ENCODE measurements at places on chromosomes 1 and 21. TPM values are rescaled to one million over a fixed set of nuclear protein-coding genes. Genes with fewer than 3 reads are reported as not detected.

FMO2 gene
- 3.0 TPM for total RNA-seq

CACNA1E gene
- not detected for total RNA-seq

KCNE2 gene
- not detected for total RNA-seq

LCE1C gene
- total RNA-seq: not detected

TMCC2 gene
- total RNA-seq: 2.7 TPM

E2F2 gene
- under 0.01 TPM for total RNA-seq

CAPN8 gene
- total RNA-seq: not detected

KRTAP20-2 gene
- total RNA-seq: not detected

C1orf210 gene
- total RNA-seq: not detected

CCDC27 gene
- total RNA-seq: not detected

AZIN2 gene
- total RNA-seq: 9.4 TPM

CBR3 gene
- 7.4 TPM for total RNA-seq

INSRR gene
- total RNA-seq: not detected

OR2L2 gene
- total RNA-seq: not detected

PODN gene
- total RNA-seq: 92.3 TPM

AIM2 gene
- total RNA-seq: not detected

APOBEC4 gene
- not detected for total RNA-seq

MIXL1 gene
- total RNA-seq: not detected

CLCA1 gene
- not detected for total RNA-seq

VPS72 gene
- 32.4 TPM for total RNA-seq

OR10J1 gene
- total RNA-seq: not detected

HCN3 gene
- total RNA-seq: 1.2 TPM

OR2T35 gene
- total RNA-seq: not detected

ALX3 gene
- total RNA-seq: not detected

AJAP1 gene
- total RNA-seq: not detected

TMEM53 gene
- total RNA-seq: 15.7 TPM

SIM2 gene
- total RNA-seq: not detected
